ENCODE measurements at places on chromosomes 2 and 18. TPM values are rescaled to one million over a fixed set of nuclear protein-coding genes. Genes with fewer than 3 reads are reported as not detected.

Gene EN1
- total RNA-seq, result under 0.01 TPM

Gene AUP1
- 60.2 TPM for total RNA-seq

Gene MFSD2B
- total RNA-seq, result under 0.01 TPM

Gene MROH2A
- not detected for total RNA-seq

Gene MOGAT1
- total RNA-seq, result not detected

Gene FZD7
- 14.7 TPM for total RNA-seq

Gene CD8B
- not detected for total RNA-seq

Gene LRATD1
- 1.7 TPM for total RNA-seq

Gene RND3
- total RNA-seq, result 1,266 TPM

Gene RAB17
- total RNA-seq, result 0.43 TPM

Gene WDR54
- 28.9 TPM for total RNA-seq

Gene CD8B2
- total RNA-seq, result not detected

Gene FOXI3
- not detected for total RNA-seq

Gene HOXD9
- 10.6 TPM for total RNA-seq

Gene RAMP1
- 35.0 TPM for total RNA-seq

Gene GAL3ST2
- 0.43 TPM for total RNA-seq

Gene CRYBA2
- not detected for total RNA-seq

Gene EMILIN2
- total RNA-seq, result 16.4 TPM

Gene FTCDNL1
- total RNA-seq, result 0.32 TPM

Gene DNAH7
- total RNA-seq, result under 0.01 TPM

Gene OXER1
- total RNA-seq, result under 0.01 TPM

Gene TOGARAM2
- total RNA-seq, result 0.43 TPM

Measured in fibroblast of villous mesenchyme (primary cell).